ENCODE measurements at places on chromosomes 6 and 20.

- DNase-seq: peak; percentile 13
These were observed 61.2 kb upstream of the SGK1 start for GRCh38 chr6:134379076-134379475.

DNA sequence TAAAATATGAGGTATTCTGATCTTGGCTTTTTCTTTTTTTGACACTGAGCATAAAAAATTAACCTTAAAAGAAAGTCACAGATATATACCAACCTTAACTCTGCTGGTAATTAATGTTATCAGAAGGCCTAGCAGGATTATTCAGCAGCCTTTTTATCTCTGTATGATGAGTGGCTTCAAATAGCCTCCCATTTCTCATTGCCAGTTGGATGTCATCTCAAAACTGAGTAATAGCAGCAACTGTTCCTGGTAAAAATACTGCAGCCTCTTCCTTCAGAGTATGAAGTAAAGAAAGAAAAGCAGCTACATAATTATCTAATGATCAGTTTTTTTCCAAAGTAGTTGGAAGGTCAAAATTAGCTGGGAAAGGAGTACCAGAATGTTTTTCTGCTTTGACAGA lies 24.9 kb upstream of the HDGFL1 start:
- DNase-seq: no peak

- DNase-seq: no peak
These were observed 164.1 kb upstream of the ECI2 start for GRCh38 chr6:4299476-4299875.

DNA sequence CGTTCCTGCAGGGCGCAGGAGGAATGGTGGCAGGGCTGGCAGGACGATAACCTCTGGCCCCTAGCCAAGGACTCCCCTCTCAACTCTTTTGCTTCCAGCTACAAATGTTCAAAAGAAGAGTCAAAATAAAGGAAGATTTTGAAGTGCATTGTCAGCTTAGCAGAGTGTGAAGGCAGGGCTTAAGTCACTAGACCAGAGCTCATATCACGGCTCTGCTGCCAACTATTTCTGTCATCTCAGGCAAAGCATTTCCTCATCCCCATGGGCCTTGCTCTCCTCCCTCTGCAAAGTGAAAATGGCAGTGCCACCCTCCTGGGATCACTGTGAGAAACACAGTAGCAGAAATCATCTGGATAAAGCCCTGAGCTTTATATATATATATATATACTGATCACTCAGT lies 36.7 kb downstream of the CFAP61 start:
- no peak for DNase-seq
